Activated naive CD8-positive, alpha-beta T cell treated with anti-CD3 and anti-CD28 coated beads for 36 hours (primary cell): ENCODE measurements at places on chromosomes 11 and 22. TPM values are rescaled to one million over a fixed set of nuclear protein-coding genes. Genes with fewer than 3 reads are reported as not detected.

Gene MISFA
- total RNA-seq = 1.4 TPM

Gene FOLR2
- not detected for total RNA-seq

Gene TBC1D22A
- 42.1 TPM for total RNA-seq

Gene LMO1
- total RNA-seq = not detected

Gene MYOD1
- not detected for total RNA-seq
